ENCODE measurements at places on chromosomes 3 and 15.

DNA sequence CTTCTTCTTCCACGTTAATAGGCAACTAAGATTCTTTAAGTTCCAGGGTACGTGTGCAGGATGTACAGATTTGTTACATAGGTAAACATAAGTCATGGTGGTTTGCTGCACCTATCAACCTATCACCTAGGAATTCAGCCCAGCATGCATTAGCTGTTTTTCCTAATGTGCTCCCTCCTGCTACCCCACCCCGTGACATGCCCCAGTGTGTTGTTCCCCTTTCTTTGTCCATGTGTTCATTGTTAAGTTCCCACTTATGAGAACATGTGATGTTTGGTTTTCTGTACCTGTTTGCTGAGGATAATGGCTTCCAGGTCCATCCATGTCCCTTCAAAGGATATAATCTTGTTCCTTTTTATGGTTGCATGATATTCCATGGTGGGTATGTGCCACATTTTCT, 21.1 kb downstream of the GTF2A2 start:
- no peak for DNase-seq

DNA sequence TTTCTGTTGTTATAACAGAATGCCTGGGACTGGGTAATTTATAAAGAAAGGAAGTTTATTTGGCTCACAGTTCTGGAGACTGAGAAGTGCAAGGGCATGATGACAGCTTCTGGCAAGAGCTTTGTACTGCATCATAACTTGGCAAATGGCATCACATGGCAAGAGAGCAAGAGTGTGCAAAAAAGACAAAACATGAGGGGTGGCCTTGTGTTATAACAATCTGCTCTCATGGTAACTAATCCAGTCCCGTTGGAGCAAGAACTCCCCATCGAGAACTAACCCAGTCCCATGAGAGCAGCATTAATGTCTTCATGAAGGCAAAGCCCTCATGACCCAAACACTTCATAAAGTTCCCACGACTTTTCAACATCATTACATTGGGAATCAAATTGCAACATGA, 23.2 kb downstream of the SCN11A start:
- no peak for DNase-seq

DNA sequence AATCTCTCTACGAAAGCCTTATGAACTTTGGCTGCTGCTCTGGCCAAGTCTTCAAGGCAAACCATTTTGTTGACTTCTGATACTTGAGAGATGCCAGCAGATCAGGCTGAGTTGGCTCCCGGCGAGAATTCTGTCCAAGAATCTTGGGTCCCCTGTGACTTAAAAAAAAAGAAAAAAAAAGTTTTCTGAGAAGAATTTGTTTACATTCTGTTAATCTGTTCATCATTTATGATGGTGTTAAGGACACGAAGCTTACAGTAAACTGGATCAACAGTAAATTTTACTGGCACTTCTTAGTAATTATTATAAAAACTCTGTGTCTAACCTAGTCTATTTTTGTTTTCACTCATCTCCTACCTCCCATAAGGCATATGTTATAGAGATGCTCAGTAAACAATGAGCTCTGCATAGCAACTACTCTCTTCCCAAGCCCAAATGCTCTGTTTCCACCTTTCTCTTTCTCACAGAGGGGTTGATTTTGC, 320.9 kb upstream of the RASGRP1 start:
- no peak for DNase-seq

- DNase-seq: no peak
Measured at GRCh38 chr15:62828364-62828763, 214.2 kb upstream of the TPM1 start.

DNA sequence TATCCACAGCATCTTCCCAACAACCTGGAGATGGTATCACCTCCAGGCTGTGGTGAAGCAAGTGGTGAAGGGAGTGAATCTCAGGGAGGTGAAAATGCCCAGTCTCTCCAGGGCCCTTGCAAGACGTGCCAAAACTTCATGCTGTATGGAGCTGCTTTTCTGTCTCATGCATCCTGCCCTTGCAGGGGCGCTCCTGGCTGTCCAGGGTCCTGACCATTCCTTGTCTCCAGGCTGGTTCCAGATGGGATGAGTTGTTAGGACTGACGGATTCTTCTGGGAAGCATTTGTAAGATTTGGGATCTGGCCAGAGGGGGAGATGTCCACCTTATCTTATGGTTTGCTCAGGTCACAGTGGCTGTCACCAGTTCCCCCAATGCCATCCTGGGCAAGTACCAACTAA, 15.8 kb downstream of the TGM4 start:
- no peak for DNase-seq

DNA sequence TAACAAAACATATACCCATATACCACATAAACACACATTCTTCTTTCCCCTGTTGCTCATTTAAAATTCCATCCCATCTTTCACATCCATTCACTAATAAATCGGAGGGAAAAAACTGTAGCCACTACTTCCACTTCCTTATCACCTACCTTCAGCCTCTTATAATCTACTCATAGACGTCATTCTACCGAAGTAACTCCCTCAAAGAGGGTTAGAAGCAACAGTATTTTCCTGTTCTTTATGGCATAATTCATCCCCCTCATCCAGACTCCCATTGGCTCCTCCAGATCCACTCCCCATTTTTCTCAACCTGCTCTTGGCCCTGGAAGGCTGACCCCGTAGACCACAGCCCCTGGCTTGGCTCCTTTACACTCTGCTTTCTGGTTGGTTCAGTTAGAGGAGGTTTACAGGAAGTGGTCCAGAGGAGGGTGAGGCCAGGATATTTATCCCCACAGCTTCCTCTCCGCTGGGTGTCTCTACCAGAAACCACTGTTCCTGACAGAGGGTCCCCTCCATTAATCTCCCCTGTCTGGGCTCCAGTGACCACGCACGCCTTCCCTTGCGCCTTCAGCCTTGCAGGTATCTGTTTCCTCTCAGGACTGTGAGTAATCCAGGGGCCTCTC, 46.3 kb downstream of the FMN1 start:
- no peak for DNase-seq

GRCh38 chr15:38602910-38603670, 38.5 kb upstream of the RASGRP1 start:
- DNase-seq: no peak

- no peak for DNase-seq
Measured at GRCh38 chr15:79724312-79724711, 172.5 kb downstream of the MTHFS start.

DNA sequence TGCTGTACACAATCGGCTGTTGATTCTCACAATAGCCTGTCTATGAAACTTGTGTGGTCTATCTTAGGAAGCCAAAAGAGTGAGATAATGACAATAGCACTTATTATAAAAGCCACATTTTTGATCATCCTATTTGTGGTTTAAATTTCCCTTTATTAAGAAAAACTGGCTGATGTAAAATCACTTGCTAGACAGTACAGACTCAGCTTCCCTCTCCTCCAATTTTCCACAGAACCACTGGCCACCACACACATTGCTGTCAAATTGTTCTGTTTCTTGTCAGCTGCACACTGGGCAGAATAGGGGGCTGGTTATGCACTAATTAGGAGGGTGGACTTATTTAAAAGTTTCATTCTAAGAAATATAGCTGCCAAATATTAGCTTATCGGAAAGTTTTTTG, 425.9 kb downstream of the EPHA3 start:
- no peak for DNase-seq

- no peak for DNase-seq
Measured at GRCh38 chr3:3737531-3737930, 61.7 kb upstream of the LRRN1 start.

DNA sequence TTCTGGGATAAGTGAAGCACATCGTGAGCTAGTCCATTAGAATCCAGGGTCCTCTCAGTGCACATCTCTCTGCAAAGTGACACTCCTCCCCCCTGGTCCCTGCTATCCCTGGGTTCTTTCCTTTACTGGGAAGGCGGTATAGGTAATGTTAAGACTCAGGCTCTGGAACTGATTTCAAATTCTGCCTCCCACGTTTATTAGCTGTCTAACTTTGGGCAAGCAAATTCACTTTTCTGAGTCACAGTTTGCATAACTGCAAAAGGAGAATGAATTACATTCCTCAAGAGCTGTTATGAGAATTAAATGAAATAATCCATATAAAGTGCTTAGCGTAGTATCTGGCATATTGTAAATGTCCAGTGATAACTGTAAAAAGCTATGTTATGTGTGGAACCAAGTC, 168.1 kb upstream of the LRRN1 start:
- no peak for DNase-seq

DNA sequence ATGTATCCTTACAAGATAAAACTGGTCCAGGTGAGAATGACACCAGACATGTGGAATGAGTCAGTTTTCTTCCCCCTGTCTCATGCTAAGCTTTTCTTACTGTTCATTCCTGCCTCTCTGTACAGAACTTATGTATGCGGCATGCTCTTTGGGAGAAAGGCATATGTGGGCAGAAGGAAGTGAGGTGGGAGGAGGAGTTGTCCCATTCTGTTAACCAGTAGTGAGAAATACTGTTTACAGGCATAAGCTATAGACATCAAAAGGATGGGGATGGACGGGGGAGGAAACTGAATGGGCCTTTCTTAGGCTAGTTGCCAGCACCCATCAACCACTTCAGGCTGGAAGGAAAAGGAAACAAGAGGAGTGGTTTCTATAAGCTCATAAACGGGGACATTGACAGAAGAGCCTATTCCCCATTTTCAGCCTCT, 143.6 kb upstream of the BHLHE40 start:
- no peak for DNase-seq

- peak; percentile 35 for DNase-seq
Measured at GRCh38 chr3:10553591-10554235, 48.3 kb upstream of the ATP2B2 start.

GRCh38 chr3:34107669-34108068, 309.2 kb downstream of the PDCD6IP start:
- no peak for DNase-seq

- DNase-seq: no peak
Measured at GRCh38 chr15:27426805-27427204, 455.8 kb downstream of the GABRG3 start.

DNA sequence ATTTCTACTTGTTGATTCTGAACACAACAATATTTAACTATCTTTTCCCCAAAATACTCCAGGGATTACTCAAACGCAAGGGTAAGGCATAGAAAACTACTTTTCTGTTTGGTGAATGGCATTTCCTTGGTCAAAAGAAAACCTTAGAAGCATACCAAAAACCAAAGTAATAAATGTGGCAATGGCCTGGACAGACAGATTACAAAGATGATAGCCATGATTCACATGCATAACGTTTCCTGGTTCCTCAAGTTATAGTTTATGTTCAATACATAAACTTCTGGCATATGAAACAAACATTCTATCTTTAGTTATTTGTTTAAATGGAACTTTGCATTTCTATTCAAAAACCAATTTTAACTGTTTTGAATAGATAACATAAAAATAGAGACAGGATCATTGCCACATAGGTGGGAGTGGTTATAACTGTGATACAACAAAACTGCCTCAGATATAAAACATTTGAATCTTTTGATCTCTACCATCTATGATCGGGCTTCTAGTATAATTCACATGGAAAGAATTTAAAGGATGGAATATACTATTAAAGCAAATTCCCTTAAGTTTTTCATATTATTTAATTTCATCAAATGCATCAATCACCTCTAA, 32.1 kb downstream of the FOXP1 start:
- DNase-seq: no peak

GRCh38 chr15:63044077-63044644, 1.6 kb downstream of the TPM1 start:
- DNase-seq: no peak

GRCh38 chr15:100115711-100116090, 226.1 kb downstream of the ADAMTS17 start:
- DNase-seq: no peak

DNA sequence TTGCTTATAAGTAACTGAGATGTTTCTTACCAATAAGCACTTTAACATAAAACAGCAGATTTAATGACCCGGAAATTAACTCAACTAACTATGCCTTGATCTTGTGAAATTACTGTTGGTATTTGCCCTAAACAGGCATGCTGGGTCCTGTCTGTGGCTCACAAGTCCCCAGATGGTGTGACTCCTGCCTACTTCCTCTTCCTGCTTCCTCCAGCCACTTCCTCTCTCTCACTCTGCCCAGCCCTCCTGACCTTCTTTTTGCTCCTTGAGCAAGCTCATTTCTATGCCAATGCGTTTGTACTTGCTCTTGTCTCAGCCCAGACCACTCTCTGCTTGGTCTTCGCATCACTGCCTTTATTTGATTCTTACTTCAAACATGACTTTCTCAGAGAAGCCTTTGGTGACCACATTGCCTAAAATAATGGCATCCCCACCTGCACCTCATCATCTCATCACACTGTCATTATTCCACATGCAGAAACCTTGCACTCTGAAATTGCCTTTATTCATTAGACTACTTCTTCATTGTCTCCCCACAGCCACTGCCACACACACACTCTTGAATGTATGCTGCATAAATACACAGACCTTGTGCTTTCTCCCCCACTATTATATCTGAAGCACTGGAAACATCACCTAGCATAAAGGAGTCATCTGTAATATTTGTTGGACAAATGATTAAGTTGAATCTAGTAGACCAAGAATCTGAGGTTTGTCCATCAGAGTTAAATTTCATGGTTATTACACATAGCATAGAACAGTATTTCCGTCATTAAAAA, 256.3 kb upstream of the SEMA6D start:
- DNase-seq: no peak

GRCh38 chr3:16378415-16378814, 113.4 kb downstream of the OXNAD1 start:
- no peak for DNase-seq

DNA sequence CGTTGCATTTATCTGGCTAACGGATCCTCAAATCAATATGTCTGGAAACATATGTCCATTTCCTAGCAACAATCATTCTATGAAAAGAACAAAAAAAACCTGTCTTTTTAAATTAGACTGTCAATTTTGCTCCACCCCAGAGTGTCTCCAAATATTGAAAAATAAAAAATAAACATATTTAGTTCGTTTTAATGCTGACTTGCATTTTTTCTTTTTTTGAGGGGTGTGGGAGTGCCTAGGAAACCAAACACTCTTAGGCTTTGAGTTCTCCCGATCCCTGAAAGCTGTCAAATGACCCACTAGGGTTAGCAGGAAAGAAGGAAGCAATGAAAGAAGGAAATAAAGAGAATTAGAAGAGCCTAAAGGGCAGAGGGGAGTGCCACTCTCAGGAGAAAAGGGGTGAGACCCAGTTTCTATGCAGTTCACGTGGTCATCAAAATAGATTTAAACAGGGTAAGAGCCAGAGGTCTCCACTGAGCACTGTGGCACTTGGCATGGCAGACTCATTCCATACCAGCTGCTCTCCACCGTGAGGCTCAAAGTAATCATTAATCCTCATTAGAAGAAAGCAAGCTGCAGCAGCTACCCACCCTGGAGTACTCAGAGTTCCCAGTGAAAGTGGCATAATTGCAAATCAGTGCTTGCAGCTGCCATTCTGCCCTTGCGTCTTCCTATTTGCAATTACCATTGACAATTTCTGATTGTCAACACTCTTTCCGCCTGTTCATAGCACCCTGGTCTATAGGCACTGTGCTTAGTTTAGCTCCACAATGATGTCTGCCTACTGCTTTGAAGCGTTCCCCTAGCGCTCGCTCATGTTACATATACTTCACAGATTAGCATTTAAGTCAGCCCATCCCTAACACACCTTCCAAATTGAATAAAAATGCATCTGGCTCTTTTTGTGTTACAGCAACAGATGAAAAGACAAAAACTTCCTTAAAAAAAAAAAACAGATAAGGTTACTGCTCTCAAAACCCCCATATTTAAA, 32.3 kb downstream of the PDZRN3 start:
- DNase-seq: no peak

- no peak for DNase-seq
Measured at GRCh38 chr3:128504533-128504915, 11.5 kb upstream of the GATA2 start.

GRCh38 chr3:128734523-128735189, 8.7 kb downstream of the RAB7A start:
- no peak for DNase-seq

Data from hematopoietic multipotent progenitor cell treated with erythropoietin and hydrocortisone succinate and interleukin-3 and kit ligand, for 15 days (in vitro differentiated cells).